ENCODE measurements at places on chromosomes 3 and 15. TPM values are rescaled to one million over a fixed set of nuclear protein-coding genes. Genes with fewer than 3 reads are reported as not detected.

DNA sequence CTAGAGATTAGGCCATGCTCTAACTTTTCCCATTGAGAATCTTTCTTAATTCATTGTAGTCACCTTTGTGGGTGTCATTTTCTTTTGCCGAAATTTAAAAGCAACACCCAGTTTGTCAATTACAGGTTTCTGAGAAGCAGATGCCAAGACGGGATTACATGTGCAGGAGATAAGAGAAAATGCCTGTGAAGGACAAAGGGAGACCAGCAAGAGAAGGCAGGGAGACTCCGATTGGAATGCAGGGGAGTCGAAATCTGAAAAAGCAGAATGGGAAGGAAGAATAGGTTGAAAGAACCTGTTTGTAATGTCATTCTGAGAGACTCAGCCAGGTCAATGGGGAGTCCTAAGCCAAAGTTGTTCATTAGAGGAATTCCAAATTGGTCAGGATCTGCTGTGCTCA is 3.6 kb upstream of the DPH6 start:
- no peak for DNase-seq

GRCh38 chr3:44223299-44223698 is 18.4 kb upstream of the TOPAZ1 start:
- no peak for DNase-seq

- DNase-seq = no peak
These were observed 80.9 kb upstream of the TOPAZ1 start for GRCh38 chr3:44160818-44161217.

DNA sequence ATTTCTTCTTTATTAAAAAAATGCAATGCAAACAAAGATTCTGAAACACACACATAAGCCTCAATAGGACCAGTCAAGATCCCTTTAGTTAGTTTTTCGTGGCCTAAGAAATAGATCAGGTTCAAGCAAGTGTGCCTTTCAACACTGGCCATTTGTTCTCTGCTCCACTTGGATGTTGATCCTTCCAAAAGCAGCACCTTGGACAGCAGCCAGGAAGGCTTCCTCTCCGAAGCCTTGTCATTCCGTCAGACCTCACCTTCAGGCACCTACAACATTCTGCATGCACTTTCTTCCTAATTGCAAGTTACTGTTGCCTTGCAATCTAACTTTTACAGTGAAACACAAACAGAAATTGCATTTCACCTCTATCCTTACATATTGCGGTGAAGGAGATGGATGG is 155.9 kb upstream of the FEZF2 start:
- peak; percentile 26 for DNase-seq

The TCAIM gene
- total RNA-seq = 25.2 TPM

The PLSCR5 gene
- not detected for total RNA-seq

The SCAP gene
- total RNA-seq = 72.7 TPM

The ITIH1 gene
- total RNA-seq = not detected

DNA sequence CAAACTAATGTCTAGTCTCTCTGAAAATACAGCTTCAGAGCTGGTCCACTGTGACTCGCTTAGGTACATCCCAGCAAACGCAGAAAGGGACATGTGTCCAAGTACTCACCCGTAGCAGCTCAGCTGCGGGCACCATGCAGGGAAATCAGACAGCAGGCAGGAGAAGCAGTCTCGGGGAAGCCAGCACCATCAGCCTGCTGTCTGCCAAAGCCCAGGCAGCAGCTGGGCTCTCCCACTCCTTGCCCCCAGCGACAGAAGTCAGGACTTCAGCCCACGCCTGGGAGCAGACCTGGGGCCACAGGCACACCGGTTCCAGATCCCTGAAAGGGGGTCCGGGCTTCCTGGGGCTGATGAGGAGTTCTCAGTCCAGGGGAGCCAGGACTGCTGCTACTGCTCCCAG is 34.9 kb downstream of the SEMA5B start:
- DNase-seq = no peak

GRCh38 chr3:159451067-159451466 is 537.6 kb upstream of the IL12A start:
- DNase-seq = no peak

DNA sequence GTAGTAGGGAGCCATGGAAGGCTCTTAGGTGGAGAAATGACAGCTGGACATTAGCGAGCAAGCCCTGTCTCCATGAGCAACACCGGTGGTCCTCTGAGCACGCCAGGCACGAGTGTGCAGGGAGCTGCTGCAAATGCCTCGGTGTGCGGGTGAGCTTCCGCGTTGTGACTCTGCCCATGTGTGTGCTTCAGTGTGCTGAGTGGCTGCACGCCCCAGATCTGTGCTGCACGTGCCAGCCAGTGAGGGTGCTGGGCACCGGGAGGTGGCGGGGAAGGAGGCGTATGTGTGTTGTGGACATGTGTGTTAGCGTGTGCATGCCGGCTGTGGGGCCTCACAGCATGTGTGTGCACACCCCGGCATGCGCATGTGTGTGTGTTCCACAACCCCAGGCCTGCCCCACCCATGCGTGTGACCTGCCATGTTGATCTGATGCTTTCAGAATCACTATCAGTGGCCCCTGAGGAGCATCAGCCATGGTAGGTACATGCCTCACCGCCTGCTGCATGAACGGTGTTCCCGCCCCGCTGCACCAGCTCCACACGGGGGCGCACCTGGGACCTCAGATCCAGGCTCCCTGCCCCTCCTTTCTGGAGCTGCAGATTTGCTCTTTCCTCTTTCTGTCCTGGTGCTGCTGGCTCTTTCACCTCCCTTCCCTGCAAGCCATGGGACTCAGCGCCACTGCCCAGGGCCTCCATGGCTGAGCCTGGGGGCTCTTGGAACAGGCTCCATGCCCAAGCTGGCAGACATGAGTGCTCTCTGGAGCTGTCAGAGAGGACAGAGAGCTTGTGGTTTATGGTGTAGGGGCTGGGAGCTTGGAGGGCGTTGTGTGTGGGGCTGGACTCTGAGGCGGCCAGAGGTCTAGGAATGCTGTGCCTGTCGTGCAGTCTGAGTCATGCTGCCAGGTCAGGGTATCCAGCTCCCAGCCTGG is 169.4 kb downstream of the TBC1D2B start:
- no peak for DNase-seq

GRCh38 chr3:186360779-186361178 is 1.3 kb downstream of the DGKG start:
- DNase-seq = no peak

DNA sequence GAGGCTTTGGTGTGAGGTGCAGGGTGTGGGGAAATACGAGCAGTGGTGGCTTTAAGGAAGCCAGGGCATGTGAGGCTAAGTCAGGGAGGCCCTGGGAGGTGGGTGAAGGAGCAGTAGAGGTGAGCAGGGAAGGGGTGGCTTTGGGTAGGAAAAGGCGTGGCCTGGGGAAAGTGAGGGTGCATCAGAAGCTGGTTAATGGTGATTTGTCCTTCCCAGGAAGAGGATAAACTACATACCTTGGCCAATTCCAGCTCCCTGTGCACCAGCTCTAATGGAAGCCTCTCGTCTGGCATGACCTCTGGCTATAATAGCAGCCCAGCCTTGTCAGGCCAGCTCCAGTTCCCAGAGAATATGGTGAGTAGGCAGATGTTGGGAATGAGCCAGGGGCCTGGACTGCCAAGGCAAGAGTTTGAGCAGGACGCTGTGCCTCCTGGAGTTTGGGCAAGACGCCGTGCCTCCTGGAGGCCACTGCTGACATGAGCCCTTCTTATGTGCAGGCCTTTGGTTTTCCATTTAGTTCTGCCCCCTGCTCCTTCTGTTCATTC is 41.3 kb downstream of the CDAN1 start:
- DNase-seq = no peak

GRCh38 chr15:47669221-47669620 is 48.1 kb upstream of the SEMA6D start:
- DNase-seq = no peak

The ARHGEF26 gene
- total RNA-seq = 19.8 TPM

The MASP1 gene
- total RNA-seq = 1.3 TPM

DNA sequence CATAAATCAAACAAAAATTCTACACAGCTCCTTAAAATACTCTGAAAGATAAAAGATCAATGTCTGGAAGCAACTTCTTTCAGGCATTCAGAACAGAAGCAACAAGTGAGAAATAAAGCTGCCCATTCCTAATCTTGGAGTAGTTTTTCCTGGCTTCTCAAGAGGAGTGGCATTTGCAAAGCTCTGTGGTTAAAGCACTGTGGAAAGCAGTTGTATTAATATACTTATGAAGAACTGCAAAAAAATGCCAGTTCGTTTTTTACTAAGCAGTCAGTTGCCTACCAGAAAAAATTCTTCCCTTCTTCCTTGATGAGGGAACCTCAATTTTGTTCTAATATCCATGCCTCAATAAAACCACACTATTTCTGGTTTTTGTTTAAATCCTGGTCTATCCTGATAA is 197.8 kb downstream of the TNIK start:
- no peak for DNase-seq
